ENCODE measurements at places on chromosomes 16 and 17. TPM values are rescaled to one million over a fixed set of nuclear protein-coding genes. Genes with fewer than 3 reads are reported as not detected.

DNA sequence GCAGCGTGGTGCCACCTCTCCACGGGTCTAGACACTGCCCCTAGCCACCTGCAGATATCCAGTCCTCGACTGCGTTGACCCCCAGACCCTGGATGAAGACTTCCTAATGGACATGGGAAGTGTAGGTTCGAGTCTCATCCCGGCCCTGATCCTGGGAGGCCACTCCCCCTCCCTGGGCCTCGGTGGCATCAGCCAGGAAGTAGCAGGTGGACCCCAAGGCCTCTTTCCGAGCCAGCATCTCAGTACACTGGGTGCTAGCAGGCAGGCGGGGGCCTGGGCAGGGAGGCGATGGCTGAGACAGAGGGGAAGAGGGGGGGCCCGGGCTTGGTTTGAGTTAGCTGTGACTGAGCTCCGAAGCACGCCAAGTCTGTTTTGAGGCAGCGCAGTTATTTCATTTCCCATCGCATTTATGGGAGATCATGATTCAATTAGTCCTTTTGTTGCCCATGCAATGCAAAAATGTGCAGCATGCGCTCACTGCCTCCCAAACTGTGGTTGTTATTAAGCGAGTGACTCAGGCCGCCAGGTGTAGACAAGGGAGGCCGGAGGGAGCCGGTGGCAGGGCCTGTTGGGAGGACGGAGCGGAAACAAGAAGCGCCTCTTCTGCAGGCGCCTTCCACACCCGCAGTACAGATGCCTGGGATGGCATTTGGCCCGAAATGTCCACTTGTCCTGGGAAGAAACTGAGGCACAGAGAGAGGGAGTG is 25.3 kb upstream of the ZNF469 start:
- DNase-seq, result no peak

GRCh38 chr17:61420052-61420451 is 20.4 kb downstream of the TBX2 start:
- DNase-seq, result no peak

DNA sequence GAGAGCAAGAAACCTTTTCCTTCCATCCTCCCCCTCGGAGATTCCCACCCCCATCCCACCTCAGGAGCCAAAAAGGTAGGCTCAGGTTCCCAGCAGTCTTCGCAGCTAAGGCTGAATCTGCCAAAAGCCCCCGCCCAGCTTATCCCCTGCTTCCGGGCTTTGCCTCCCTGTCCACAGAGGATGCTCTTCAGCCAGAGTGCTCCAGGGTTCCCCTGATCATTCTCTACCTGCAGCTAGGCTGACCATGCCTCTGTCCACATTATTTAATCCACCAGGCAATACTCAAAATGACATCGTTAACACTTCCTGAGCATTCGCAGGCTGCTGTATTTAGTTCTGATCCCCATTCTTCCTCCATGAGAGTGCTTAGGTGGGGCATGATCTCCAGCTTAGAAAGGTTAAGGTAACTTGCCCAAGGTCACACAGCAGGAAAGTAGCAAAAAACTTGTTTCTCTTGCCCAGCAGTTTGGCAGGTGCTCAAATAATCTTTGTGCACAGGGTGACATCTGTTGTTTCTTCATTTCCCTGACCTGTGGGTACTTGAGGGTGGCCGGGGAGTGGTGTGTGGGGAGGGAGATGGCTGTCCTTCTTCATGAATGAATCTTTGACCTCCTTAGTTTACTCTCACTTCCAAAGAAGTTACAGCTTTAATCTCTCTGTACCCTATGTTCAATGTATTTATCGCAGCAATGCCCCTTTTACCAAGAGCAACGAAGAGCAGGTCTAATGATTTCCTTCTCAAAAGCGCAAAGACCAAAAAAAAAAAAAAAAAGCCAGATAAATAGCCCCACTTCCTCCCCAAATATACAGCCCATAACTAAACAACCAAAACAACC is 848 bp upstream of the TBKBP1 start:
- no peak for DNase-seq

GRCh38 chr16:84577034-84577803 is 40.7 kb downstream of the COTL1 start:
- DNase-seq, result no peak

GRCh38 chr17:50863221-50863843 is 2.8 kb downstream of the TOB1 start:
- peak; percentile 29 for DNase-seq

GRCh38 chr16:12900156-12900555 is 1.2 kb upstream of the SHISA9 start:
- no peak for DNase-seq

- no peak for DNase-seq
Measured at GRCh38 chr17:79077587-79077986, 3.0 kb downstream of the ENGASE start.

DNA sequence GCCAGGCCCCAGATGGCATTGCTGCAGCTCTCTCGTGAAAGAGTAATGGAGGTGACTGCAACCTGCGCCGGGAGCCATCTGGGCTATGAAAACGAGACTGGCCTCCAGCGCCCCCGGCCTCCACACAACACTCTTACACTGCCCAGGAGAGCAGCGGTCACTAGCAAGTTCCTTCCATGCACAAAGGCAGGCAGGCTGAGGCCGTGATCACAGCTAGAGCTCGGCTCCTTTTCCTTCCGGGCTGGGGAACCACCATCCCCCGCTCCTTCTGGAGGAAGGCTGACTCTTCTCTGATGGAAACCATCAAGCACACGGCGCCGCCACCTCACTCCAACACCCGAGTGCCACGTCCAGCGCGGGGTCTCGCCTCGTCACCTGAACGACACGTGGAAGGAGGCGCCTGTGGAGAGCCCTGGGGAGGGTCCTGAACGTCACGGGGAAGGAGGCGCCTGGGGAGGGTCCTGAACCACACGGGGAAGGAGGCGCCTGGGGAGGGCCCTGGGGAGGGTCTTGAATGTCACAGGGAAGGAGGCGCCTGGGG is 61.9 kb downstream of the KLHDC4 start:
- no peak for DNase-seq

DNA sequence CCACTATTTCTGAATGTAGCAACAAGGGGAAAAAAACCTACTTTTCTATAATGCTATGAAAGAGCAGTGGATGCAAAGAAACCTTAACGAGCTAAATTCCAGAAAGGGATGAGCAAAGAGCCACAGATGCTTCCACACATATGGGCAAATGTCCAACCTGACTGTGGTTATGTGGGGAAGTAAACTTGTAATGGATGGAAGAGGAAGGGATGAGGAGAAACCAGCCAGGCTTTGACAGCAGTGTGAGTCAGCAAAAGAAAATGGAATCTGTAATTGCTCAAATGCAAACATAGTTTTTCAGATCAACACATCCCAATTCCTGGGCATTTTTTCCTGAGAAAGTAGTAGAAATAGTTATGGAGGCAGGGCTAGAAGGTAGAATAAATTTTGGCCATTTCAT is 204.8 kb upstream of the CPHXL start:
- no peak for DNase-seq

DNA sequence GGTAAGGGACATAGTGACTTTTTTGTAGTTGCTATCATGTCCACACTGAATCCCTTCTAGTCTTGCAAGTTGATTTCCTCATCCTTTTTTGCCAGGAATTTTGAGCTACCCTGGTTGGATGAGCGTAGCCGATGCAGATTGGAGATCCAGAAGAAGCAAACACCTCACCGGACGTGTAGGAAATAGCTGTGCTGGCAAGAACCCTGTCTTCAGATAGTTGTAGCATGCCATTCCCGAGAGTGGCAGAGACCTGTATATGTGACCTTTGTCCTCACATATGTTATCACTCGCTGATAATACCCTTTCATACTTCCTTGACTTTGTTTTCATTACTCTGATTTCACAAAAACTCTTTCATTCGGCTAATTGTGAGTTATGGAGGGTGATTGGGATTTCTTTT is 6.2 kb upstream of the CASC3 start:
- DNase-seq, result no peak

GRCh38 chr16:15949210-15950160 is at the start of gene ABCC1:
ABCC1 (plus strand) TSS chr16:15949616; CDS start chr16:15949752, 136 bp downstream.
- no peak for DNase-seq

DNA sequence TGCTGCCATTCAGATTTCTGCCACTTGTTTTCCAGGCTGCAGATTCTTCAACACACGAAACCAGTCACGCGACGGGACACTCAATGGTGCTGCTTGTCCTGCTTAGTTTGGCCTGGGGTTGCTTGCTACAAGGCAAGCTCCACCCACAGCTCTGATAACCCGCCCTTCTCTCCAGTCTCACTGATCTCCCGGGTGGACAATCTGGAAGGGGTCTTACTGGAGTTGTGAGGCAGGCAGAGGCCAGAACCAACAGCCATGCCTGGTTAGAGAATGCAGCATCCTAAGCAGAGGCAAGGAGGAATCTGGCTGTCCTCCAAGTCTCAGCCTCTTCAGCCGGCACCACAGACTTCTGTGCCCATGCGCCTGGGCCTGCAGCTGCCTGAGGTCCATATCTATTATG is 119.1 kb downstream of the KCNJ12 start:
- DNase-seq, result no peak

- DNase-seq, result no peak
Measured at GRCh38 chr16:54936979-54937670, 6.5 kb downstream of the IRX5 start.

DNA sequence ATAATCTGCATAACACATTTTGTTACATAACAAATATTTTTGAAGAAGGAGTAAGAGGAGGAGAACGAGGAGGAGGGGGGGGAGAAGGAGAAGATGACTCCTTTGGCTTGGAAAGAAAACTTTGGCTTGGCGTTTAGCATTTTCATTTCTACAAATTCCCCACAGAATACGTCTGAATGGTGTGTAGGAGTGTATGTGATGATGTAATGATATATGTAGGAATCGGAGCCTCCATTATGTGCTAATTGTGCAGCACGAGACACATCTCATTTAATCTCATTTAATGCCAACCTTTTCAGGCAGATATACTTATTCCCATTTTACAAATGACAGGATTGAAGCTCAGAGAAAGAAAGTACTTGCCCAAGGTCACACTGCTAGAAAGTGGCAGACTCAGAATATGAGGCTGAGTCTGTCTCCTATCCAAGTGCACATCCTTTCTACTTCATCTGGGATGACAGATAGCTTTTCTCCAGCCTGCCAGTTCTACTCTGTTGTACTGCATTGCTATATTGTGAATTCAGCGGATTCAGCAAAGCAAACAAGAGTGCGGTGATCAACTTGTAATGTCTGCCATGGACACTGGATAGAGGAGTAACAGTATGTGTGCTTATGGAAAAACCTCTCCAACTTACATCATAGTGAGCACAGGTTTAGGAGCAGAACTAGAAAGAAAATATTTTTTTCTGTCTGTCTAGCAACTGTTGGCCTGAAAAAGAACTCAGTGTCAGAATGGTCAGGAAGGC is 10.4 kb upstream of the SLC47A2 start:
- no peak for DNase-seq

- DNase-seq, result no peak
Measured at GRCh38 chr17:22517716-22518115, 825.4 kb downstream of the KCNJ18 start.

DNA sequence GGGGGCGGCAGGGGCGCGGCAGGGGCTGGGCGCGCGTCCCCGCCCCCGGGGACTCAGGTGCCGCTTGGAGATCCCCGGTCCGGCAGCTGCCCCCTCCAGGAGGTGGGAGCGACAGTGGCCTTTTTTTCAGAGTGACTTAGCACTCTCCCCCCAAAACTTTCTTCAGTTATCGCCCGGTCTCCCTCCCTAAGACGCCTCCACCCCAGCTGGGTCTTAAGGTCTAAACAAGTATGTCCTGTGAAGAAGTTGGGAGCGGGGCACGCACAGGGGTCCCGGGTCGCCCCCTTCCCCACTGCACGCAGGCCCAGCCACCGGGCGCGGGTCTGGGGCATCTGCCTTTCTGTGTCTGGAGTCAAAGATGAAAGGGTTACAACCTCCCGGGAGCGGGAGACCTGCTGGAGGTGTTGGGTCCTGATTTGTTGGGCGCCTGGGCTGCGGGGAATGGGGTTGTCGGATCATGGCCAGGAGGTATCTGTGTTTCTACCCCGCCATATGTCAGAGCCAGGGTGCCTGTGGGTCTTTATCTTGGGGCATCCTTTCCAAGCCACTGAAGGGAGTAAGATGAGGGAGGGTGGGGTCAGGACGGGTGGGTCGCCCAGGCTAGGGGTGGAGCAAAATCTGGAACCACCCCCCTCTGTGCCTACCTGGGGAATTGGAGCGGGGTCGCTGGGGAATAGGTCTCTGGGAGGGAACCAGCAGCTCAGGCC is 757 bp downstream of the FMNL1 start:
- no peak for DNase-seq

- DNase-seq, result no peak
Measured at GRCh38 chr17:78628547-78629435, 51.6 kb upstream of the DNAH17 start.

GRCh38 chr16:65737831-65738230 is 616.0 kb upstream of the CDH11 start:
- DNase-seq, result no peak

DNA sequence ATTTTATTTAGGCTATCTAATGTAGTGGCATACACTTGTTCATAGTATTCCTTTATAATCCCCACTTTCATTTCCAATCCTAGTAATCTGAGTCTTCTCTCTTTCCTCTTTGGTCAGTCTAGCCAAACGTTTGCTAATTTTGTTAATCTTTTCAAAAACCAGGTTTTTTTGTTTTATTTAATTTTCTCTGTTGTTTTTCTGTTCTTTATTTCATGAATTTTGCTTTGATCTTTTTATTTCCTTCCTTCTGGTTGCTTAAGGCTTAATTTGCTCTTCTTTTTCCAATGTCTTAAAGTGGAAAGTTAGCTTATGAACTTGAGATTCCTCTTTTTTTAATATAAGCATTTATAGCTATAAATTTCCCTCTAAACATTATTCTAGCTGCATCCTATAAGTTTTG is 68.9 kb downstream of the NACA2 start:
- DNase-seq, result no peak

DNA sequence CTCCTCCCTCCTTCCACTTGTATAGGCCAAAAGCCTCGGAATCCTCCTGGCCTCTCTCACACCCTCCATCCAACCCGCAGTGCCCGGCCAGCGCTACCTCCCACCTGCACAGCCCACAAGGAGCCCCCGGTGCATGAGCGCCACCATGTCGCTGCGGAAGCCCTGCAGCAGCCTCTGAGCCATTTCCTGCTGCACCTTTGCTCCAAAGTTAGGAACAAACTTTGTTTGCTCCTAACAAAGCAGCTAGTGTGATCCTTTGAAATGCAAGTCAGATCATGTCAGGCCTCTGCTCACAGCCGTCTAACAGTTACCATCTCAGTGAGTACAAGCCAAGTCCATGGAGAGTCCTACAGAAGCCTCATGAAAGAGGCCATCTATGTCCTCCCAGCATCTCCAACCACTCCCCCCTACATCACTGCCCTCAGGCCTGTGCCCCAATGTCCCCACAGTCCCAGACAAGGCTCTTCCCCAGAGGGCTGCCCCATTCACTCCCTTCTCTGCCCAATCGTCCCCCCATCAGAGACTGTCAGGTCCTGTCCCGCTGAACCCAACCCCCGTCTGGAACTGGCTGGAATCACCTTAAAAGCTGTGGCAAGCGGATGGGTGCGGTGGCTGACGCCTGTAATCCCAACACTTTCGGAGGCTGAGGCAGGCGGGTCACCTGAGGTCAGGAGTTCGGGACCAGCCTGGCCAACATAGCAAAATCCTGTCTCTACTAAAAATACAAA is 7.5 kb downstream of the DCAKD start:
- DNase-seq, result no peak

The CD300LB gene
- 0.20 TPM for polyA plus RNA-seq

The ASB16 gene
- polyA plus RNA-seq, result 2.2 TPM

The CCDC154 gene
- polyA plus RNA-seq, result 3.9 TPM

The WFDC1 gene
- 3.8 TPM for polyA plus RNA-seq

The CRISPLD2 gene
- 9.2 TPM for polyA plus RNA-seq

The TMEM235 gene
- polyA plus RNA-seq, result not detected
